ENCODE measurements at places on chromosomes 4 and X. TPM values are rescaled to one million over a fixed set of nuclear protein-coding genes. Genes with fewer than 3 reads are reported as not detected.

DNA sequence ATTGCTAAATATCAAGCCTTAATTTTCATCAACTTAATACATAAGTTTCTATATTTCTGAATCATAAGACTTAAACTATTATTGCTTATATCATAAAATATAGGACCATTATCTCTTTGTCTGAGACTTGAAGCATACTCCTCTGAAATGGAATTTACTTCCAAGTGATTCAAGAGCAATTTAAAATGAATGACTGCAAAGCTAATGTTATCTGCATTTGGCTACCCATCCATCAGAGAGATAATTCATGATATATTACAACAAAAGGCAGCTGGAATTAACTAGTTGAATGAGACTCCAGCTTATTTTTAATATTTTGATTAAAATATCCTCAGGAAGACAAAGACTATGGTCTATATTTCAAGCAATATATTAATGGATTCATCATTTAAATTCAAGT, 208.6 kb downstream of the UNC5C start:
- DNase-seq = no peak

The ABLIM2 gene
- polyA plus RNA-seq = 0.07 TPM

DNA sequence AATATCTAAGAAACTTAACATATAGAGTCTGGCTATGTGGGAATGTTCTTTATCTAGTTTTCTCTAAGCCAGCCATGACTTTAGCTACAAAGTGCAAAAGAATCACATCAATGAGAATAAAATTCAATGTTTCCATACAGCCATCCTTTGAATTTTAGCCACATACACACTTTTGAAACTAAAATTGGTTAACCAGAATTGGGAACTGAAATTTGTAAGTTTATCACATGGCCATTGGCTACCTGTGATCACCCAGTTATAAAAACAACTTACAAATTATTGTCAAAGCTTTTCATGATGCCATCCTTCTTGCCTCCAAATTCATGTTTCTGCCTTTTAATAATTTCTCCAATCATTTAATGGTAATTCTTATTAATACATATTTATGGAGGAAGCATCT, 49.9 kb downstream of the PAK3 start:
- DNase-seq = no peak

DNA sequence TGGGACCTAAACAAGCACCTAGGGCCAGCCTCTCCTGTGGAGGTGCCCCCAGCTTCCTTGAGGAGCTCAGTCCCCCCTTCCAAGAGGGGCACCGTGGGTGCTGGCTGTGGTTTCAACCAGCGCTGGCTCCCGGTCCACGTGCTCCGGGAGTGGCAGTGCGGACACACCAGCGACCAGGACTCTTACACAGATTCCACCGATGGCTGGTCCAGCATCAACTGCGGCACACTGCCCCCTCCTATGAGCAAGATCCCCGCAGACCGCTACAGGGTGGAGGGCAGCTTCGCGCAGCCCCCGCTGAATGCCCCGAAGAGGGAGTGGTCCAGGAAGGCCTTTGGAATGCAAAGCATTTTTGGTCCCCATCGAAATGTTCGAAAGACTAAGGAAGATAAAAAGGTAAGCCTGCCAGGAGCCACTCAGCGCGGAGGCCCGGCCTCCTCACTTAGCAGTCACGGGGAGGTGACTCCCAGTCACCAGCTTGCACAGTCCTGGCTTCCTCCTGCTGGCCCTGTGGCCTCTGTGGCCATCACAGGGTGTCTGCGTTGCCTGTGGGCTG, 24.9 kb downstream of the RGS12 start:
- DNase-seq = no peak

- DNase-seq = peak; percentile 26
Measured at GRCh38 chrX:103607364-103608305, at the start of gene TCEAL3. Gene TCEAL3 (plus strand): TSS chrX:103607963. CDS start chrX:103609065, 1,102 bp downstream.
